NCI-H460 (cell line): ENCODE measurements at places on chromosomes 5 and 9.

DNA sequence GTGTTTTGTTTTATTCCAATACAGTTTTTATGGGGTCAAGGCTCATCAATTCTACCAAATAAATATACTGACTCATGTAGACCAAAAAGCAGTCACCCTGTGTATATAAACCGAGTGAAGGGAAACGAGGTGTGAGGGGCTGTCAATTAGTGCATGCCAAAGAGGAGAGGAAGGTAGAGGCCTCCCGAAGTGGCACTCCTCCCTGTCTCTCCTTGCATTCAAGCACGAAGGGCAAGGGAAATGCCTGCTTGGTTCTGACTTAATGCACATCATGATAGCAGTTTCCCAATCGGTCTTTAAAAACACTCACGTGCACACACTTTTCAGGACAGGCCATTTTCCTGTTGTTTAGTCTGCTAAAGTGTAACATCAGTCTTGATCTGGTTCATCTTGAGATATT lies 125.6 kb upstream of the SLCO6A1 start:
- DNase-seq: no peak

DNA sequence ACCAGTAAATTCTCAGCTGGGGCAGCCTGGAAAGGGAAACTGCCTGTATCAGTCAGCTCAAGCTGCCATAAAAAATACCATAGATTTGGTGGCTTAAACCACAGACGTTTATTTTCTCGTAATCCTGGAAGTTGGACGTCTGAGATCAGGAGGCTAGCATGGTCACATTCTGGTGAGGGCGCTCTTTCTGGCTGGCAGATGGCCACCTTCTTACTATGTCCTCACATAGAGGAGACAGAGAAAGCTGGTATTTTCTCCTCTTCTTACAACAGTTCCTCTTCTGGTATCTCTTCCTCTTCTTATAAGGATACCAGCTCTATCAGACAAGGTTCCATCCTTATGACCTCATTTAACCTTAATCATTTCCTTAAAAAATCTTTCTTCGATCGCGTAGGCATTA lies 50.5 kb upstream of the RFX3 start:
- DNase-seq: no peak

GRCh38 chr5:109694451-109694891 lies 4.7 kb downstream of the MAN2A1 start:
- no peak for DNase-seq

- no peak for DNase-seq
Observed at GRCh38 chr5:148732692-148733091, 78.4 kb upstream of the HTR4 start.

- DNase-seq: no peak
Observed at GRCh38 chr5:176877793-176878331, 21.3 kb downstream of the HK3 start.

- DNase-seq: no peak
Observed at GRCh38 chr9:91198405-91198804, 163.3 kb downstream of the AUH start.

DNA sequence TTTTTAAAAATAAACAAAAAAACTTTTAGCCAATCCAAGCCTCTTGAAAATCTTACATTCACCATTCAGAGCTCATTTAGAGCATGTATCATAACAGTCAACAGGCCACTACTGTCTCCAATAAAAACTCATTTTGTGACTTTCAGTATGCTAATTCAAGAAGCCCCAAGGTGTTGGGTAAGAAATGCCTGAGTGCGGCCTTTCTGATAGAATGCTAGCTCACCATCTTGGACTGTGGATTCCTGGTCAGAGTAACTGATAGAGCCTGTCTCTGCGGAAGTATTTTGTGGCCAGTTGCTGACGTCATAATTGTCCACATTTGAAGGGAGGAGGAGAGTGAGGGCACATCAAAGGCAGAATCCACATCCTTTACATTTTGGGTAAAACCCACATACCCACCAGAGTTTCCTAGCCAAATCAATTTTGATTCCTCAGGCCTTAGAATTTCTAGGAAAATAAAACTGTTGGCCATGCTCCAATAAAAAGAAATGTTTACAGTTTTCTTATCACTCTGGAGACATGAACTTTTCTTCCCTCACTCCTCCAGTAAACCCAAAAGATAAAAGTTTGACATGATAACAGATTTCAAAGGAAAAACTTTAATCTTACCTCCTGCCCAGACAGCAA lies 41.1 kb upstream of the ERCC6L2 start:
- no peak for DNase-seq

DNA sequence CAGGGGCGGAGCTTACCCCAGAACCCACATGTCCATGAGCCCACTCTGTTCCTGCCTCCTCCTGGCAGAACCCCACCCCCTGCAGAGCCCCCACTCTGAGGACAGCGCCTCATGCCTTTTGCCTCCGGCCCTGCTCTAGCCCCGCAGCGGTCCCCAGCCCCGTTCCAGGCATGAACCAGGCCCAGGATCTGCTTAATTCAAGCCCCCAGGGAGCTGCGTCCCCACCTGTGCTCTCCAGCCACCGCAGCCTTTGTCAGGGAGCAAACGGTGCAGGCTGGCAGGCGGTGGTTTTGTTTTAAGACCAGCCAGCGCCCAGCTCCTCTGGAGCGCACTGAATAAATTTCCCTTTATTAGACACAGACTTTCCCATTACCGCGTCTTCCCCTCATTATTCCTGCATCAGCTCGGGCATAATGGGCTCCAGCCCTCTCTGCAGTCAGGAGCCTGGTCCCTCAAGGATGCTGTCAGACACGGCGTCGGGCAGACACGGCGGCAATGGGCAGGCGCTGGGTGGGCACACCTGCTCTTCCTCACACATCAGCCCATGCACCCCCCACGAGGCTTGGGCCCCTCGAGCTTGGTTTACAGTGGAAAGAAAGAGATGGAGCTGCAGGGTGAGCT lies 137.6 kb downstream of the OLFM1 start:
- no peak for DNase-seq

- no peak for DNase-seq
Observed at GRCh38 chr5:87909382-87909781, 359.3 kb downstream of the TMEM161B start.

DNA sequence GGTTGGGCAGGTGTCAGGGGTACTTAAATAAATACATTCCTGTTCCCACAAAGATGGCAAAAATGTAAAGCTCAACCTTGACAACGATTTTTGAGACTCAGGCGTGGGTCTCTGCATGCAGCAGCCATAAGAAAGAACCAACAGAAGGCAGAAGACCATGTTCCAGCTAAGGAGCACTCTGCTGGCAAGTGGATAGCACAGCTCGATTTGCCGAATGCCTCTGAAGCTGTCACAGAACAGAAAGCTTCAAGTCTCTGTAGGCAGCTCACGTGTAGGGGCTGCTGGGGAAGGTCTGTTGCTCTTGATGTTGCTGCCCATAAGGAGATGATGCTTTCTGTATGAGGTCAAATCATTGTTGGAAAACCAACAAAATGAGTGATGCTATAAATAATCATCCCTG lies 119.6 kb upstream of the GRIN3A start:
- DNase-seq: no peak

GRCh38 chr9:17005056-17005823 lies 129.6 kb upstream of the CNTLN start:
- no peak for DNase-seq

DNA sequence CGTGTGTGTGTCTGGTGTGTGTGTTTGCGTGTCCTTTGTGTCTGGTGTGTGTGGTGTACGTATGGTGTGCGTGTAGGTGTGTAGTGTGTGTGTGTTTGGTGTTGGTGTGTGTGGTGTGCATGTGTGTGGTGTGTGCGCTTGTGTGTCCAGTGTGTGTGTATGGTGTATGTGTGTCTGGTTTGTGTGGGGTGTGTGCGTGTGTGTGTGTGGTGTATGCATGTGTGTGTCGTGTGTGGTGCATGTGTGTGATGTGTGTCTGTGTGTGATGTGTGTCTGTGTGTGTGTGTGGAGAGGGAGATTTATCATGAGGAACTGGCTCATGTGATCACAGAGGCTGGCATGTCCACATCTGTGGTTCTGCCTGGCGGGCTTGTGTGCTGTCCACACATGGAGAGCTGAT lies 71.7 kb downstream of the CACNA1B start:
- DNase-seq: no peak

DNA sequence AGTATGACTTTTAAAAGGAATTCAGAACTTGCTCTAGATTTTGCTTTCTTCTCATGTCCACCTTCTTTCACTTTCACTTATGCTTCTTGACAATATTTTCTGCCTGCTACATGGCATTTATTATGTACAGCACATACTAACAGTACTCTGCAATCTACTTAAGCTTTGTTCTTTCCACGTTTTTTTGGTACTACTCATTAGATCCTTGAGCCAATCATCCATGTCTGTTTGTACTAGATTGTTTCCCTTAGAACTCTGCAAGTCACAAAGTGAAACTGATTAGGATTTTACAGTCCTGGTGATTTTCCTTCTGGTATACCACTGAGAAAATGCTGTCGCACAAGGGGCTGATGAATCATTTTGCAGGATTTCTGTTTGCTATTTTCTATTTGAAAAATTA lies 78.3 kb downstream of the PARP8 start:
- no peak for DNase-seq

DNA sequence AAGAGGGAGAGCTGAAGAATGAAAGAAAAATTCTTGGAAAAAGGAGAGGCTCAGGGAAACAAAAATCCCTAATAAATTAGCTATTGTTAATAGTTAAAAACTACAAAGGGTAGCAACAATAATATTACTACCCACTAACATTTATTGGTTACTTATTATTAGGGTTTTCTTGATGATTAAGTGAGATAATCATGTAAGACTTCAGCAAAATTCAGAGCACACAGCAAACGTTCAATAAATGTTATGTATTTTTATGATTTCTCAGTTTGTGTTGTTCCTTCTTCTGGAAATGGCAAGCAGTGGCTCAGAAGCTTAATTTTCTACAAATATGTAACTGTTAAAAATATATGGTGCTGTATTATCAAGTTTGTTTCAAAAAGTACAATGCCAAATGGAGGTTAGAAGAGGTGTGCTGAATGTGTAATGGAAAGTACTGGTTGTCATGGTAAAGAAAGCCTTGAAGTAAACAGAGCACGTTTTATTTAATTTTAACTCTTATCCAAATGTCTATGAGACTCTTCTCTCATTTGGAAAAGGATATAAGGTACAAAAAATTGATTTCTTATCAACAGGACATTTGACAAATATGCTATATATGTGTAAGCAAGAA lies 226.0 kb upstream of the ATP10B start:
- no peak for DNase-seq

DNA sequence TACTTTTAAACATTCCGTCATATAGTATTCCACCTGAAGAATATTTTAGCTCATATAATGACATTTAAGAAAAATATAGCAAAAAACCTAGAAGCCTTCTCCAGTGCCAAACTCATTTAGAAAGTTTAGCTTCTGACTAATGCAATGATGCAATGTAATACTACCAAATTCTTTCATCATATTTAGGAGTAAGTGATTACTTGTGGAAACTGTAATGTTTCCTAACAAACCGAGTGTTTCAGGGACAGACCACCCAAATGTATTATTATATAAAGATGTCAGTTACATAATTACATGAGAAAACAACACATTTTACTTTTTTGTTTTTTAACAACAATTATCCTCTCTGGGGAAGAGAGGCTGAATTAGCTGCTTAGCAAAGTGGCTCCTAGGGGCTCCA lies 316.2 kb downstream of the ARL15 start:
- DNase-seq: peak; percentile 33

DNA sequence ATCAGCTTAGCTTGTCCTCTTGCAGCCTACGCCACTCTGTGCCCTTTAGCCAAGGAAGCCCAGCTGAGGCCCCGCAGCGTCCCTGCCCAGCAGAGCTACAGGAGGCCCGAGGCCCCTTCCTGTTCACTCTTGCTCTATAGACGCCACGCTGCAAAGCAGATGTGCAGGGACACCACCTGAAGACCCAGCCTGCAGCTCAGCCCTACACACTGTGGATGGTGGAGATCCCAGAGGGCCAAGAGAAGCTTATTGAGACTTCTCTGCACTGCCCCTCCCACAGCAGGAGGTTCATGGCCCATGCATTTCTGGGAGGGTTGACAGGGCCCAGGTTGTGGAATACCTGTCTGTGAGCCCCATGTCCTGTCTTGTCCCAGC lies 33.6 kb downstream of the IRF1 start:
- no peak for DNase-seq

GRCh38 chr5:34791761-34792244 lies 47.2 kb upstream of the TTC23L start:
- no peak for DNase-seq

DNA sequence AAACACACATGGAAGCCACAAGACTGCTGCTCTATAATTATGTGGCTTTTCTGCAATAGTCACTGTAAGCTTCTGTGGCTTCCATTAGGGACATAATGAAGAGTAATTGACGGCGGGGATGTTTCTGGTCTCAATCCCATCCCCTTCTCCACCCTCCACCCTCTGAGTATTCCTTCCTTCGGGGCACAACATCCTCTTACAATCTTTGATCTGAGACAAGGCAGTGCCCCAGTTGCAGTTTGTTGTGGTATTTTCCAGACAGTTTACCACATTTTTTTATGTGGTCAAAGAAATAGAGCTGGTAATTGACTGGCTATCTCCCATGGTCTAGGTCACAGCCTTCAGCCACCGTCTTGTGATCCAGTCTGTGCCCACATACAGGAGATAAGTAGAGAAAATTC lies 277.7 kb downstream of the NR2F1-AS1 start:
- no peak for DNase-seq

DNA sequence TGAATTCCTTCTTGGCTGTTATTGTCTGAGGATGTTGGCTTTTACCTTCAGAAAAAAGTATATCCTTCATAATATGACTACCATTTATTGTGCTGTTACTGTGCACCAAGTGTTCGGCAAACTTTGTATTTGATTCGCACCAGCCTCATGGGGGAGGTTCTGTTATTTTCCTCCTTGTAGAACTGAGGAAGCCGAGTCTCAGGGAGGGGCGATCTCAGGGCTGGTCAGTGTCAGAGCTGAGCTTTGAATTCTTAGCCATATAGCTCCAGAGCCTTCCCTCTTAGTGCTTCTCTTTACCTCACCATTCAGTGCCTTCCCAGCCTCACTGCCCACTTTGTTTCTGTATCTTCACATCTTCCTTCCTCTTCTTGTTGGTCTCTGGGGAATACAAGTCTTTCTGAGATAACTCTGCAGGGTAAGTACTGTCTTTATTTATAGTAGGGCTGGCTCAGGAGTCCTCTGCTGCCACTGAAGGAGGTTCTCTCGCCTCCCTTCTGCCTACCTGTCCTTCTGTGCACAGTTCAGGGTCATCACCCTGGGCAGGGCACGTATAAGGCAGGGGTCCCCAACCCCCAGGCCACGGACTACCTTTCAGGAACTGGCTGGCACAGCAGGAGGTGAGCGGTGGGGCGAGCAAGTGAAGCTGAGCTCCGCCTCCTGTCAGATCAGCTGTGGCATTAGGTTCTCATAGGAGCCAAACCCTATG lies 48.4 kb downstream of the GALNT10 start:
- DNase-seq: no peak

DNA sequence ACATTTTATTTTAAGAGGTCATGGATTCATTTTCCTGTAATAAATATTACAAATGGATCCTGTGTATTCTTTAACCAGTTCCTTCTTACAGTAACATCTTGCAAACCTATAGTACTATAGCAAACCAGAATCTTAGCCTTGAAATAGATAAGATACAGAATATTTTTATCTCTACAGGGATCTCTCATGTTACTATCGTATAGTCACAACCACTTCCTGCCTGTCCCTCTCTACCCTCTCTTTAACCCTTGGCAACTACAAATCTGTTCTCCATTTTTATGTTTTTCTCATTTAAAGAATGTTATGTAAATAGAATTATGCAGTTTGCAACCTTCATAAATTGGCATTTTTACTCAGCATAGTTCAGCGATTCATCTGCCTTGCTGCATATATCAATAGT lies 454.0 kb downstream of the DIRAS2 start:
- no peak for DNase-seq
